ENCODE measurements at places on chromosomes 11 and 22.

DNA sequence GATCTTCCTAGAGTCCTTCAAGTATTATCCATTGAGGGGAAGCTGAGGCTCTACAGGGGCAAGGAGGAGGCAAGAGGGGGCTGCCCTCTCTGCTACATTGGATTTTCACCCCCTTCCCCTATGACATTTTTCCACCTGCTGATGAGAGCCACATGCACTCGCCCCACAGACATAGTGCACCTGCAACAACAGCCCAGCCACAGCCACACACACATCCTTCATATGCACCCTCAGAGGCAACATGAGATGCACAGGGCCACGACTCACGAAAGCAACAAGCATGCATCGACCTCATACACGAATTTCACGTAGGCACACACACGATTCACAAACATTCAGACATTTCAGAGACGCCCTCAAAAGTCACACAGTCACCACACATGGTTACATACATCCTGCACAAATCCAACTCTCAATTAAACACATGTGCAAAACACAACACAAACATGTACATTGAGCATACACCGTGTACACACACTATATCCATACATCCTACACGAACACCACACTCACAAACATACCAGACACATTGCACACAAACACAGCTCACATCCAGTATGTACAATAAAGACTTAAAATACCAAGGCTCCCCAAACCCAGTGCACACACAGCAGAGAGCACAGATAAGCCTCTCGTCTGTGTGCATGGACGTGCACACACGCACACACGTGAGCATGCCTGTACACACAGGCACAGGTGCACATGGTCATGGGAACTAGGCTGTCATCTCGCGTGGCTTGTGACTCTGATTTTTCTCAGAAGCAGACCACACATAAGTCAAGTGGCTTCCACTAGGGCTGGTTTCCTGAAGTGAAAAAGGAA, 6.3 kb upstream of the LRRC32 start:
- no peak for DNase-seq

- DNase-seq, result no peak
Observed at GRCh38 chr11:128916037-128916572, 24.9 kb downstream of the KCNJ5 start.

GRCh38 chr22:35514366-35514765, 26.3 kb upstream of the RASD2 start:
- no peak for DNase-seq

GRCh38 chr11:116336540-116336939, 436.2 kb downstream of the BUD13 start:
- no peak for DNase-seq

DNA sequence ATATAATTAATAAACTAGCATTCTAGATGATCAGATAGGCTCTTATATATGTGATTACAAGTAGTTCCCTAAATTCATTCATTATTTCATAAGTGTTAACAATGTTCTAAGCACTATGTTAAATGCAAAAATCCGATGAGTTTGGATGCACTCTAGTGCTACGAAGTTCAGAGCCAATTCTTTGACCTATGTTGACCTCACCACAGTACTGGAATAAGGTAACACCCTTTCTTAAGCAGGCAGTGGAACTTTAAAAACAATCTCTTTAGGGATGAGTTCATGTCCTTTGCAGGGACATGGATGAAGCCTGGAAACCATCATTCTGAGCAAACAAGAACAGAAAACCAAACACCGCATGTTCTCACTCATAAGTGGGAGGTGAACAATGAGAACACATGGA, 68.3 kb upstream of the UCP3 start:
- DNase-seq, result no peak

GRCh38 chr11:844693-845644, 2.3 kb downstream of the TSPAN4 start:
- no peak for DNase-seq

DNA sequence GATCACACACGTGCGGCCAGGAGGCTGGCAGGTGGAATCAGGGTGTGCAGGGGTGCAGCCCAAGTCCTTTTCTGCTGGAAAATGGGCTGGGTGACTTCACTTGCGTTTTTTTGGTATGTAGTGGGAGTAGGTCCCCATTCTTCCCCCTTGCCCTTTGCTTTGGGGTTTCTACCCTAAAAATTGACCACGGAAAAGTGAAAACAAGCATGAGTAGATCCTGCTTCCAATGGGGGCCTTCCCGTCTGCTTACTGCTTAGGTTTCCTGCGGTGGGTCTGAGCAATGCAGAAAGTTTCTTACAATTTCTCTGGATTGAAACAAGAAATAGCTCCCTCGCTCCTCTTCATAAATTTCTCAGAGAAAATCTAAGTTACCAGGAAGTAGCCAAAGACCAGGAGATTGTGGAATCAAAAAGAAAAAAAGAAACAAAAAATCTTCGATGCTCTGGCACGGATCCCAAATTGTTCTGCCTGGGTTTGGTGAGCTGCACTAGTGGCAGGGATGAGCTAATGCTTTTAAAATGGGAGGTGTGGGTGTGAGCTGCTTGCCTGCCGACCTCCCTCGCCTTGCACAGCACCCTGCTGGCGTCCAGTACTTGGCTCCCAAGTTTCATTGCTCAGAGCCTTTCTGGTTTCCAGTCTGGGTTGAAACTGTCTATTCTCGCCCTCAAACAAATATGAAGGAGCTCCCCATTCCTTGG, 2.4 kb downstream of the TIMP3 start:
- no peak for DNase-seq
